ENCODE measurements at places on chromosomes 3 and 15.

- no peak for DNase-seq
These were observed 30.4 kb downstream of the SLC51A start for GRCh38 chr3:196246612-196247308.

DNA sequence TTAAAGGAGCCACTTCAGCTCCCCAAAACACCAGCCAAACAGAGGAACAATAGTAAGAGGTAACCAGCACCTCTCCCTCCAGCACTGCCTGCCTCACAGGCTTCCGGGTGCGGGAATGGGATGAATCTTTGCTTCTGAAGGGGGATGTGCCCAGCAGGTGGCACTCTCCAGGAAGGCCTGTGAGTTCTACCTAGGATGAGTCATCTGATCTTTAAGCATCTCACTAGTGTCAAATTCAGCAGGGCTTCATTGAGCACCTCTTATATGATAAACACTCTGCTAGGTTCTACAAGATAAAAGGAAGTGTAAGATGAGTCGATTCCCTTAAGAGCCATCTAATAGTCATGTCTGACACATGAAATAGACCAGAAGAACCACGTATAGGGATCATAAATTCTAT lies 237.4 kb upstream of the UMPS start:
- DNase-seq: no peak

DNA sequence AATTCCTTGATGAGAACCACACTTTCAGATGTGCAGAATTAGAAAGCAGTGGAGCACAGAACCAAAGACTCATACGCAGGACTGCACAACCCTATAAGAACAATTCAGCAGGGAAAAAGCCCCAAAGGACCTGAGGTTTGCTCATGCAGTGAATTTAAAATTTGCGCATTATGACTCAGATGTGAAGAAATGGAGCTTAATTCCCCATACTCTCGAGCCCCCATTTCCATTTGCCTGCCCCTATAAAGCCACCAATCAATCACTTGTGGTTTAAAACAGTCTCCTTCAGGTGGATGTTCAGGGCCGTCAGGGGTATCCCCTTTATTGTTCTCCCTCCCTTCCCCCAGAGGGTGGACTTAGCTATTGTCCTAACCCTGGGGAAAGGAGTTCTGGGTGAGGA lies 221.2 kb downstream of the IGSF11 start:
- no peak for DNase-seq

- no peak for DNase-seq
These were observed 235.7 kb downstream of the THRB start for GRCh38 chr3:24258727-24259600.

All from activated CD8-positive, alpha-beta memory T cell treated with anti-CD3 and anti-CD28 coated beads for 1 hour (primary cell).